ENCODE measurements at places on chromosomes 7 and 10. TPM values are rescaled to one million over a fixed set of nuclear protein-coding genes. Genes with fewer than 3 reads are reported as not detected.

GRCh38 chr7:36638586-36639263 is 85.6 kb downstream of the AOAH start:
- no peak for DNase-seq

DNA sequence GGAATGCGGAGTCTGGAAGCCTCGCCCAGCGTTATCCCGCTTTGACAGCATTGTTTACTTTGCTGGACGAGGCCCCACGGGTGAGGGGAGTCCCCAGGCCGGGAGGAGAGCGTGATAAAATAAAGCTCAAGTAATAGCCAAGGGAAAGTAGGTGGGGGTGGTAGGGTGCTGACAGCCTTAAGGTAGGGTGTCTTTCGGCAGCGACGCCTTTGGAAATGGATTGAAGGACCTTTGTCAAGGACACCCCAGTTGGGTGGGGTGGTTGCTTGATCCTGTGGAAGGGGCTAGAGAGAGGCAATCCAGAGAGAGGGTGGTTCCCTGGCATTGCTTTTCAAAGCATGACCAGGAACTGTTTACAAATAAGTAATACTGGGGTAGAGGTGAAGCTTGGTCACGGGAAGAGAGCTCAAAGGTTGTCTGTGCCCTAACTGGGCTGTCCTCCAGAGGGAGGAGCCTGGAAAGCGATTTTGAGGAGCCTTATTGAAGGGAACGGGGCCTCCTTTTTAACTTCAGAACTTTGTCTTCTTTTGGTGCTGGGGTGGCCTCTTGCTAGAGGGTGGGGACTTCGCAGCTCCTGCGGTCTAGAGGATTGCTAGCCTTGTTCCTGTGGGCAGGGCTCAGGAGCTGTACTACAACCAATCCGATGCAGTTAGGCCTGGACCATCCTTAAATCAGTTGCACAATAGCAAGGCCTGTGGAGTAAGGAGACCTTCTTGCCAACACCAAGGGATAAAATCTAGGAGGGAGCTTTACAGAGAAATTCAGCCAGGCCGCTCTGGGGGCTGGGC is 1.3 kb downstream of the EIF4EBP2 start:
- DNase-seq = peak; percentile 89

The GHITM gene
- polyA plus RNA-seq = 147 TPM

DNA sequence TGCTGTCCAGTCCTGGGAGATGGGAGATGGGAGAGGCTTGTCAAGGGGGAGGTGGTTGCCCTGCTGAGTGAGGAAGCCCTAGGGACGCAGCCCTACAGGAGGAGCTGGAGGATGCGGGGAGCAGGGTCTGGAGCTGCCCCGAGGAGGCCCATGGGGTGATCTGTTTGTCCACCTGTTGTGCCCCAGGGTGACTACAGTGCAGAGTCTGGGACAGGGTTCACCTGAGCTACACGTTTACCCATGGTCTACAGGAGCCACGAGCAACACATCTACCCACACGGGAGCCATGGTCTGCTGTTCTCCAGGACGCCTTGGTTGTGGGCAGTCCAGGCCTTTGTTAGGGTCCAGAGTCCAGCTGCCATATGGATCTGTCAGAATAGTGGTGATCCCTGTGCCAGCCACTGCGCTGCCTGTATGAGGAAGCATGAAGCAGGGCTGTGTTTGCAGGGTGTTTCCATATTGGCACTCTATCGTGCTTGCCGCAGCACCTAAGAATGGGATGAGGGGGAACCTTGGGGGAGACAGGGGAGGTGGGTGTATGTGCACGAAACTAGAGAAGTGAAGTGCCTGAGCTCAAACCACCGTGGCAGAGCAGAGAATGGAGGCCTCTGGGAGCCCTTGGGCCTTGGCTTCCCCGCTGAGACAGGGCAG is 23.7 kb downstream of the ZNF775 start:
- DNase-seq = no peak

GRCh38 chr7:90728568-90728967 is 132.4 kb downstream of the CDK14 start:
- DNase-seq = no peak

The SLC37A3 gene
- 25.0 TPM for polyA plus RNA-seq

The EBF3 gene
- not detected for polyA plus RNA-seq

The ASIC3 gene
- polyA plus RNA-seq = 0.34 TPM

The TLX1 gene
- not detected for polyA plus RNA-seq

GRCh38 chr7:32023376-32023775 is 46.8 kb downstream of the PDE1C start:
- no peak for DNase-seq

GRCh38 chr7:128121711-128122530 is 90.7 kb upstream of the LRRC4 start:
- DNase-seq = no peak

- no peak for DNase-seq
These were observed 6.7 kb upstream of the JAKMIP3 start for GRCh38 chr10:132058793-132059759.

The GJC3 gene
- 0.11 TPM for polyA plus RNA-seq
